ENCODE measurements at places on chromosomes 2 and 18.

GRCh38 chr2:16821692-16822091 is 156.1 kb upstream of the CYRIA start:
- no peak for DNase-seq

- DNase-seq, result no peak
These were observed 4.5 kb downstream of the NDUFV2 start for GRCh38 chr18:9106800-9107584.

DNA sequence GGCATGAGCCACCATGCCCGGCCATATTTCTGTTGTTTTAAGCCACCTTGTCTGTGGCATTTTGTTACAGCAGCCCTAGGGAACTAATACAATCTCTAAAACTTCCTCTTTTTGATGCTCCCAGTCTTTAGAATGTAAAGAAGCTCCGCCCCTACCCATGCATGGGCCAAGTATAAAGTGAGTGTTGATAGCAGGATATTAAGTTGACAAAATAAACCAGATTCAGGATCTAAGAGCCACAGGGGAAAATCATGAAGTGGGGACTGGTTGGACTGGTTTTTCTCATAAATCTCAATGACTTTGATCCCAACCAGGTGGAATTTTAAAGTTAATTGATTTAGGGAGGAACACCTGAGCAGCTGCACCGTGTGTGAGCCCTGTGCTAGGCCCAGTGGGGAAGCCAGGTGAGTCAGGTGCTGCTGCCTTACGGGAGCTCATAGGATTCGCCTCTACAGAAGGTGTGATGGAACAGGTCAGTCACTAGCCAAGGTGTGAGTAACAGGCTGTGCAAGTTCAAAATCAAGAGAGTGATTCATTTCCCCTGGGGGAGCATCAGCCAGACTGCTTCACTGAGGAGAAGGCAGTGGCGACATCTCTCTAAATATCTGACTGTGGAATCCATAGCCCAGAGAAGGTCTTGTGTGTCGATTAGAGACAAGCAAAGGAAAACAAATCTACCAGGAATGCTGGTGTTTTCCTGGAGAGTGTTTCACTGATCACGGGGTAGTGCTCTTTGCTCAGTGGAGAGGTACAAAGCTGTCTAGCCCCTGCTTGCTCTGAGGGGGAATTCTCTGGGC is 63.0 kb upstream of the MSH2 start:
- DNase-seq, result no peak

DNA sequence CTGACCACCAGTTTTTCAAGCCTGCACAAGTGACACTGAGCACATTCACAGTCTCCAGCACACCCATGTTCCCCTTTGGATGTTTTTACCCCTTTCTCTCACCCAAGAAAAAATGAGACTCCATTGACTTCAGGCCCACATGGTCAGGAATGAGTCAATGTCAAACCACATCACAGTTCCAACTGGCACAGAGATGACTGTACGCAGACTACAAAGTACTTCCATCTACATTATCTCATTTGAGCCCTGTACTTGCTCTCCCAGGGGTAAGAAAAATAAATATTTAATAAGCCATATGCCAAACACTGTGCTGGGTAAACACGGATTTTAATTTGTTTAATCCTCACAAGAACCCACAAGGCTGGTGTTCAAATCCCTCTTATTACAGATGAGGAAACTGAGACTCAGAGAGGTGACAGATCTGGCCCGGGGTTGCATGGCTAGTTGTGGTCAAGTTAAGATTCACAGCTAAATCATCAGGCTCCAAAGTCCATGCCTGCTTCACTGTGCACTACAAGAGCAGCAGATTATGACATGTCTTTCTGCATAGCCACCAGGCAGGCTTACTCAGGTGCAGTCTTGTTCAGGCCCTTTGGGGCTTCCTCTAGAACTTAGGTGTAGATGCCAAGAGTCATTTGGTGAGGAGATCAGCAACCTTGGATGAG is 106.1 kb downstream of the TXNL1 start:
- DNase-seq, result no peak

GRCh38 chr2:105325389-105325963 is 4.1 kb downstream of the TGFBRAP1 start:
- DNase-seq, result no peak

DNA sequence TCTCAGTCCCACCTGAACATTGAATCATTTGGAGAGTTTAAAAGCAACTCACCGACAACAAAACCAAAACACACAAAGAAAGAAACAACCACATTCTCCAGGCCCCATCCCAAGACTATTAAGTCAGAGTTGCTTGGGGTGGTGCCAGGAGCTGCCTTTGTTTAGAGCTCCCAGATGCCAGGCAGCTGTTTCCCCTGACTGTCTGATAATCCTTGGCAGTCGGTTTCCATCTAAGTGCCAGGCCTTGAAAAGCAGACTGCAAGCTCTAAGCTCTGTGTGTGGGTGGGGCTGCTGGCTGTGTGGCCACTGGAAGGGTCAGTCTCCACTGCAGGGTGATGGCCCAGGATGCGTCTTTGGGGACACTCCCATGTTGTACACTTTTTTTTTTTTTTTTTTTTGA is 255.3 kb upstream of the AGAP1 start:
- no peak for DNase-seq

DNA sequence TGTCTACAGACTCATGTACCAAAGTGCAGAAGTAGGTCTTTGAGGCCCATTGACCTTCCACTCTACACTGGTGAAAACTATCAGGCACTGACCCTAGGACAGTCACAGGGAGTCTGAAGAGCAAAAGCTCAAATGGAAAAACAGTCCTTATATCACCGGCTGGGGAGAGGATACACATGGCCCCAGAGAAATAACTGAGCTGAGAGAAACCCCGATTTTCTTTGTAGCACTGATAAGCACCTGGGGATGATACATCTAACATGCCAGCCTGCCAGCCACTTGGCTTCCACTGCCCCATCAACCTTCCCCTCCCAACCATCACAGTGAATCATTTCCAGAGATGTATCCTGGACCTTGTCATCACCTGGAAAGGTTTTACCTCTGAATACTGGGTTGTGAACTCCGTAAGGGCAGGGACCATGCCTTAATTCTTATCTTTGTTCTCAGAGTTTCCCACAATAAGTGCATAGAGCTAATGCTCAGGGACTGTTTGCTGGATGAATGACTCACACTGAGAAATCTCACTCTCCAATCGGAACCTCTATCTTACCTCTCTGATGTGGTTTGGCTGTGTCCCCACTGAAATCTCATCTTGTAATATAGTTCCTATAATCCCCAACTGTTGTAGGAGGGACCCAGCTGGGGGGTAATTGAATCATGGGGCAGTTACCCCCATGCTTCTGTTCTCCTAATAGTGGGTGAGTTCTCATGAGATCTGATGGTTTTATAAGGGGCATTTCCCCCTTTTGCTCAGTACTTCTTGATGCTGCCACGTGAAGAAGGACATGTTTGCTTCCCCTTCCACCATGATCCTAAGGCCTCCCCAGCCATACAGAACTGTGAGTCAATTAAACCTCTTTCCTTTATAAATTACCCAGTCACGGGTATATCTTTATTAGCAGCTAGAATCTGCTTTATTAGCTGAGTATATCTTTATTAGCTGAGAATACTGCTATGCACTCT is 37.1 kb downstream of the EVA1A start:
- no peak for DNase-seq

DNA sequence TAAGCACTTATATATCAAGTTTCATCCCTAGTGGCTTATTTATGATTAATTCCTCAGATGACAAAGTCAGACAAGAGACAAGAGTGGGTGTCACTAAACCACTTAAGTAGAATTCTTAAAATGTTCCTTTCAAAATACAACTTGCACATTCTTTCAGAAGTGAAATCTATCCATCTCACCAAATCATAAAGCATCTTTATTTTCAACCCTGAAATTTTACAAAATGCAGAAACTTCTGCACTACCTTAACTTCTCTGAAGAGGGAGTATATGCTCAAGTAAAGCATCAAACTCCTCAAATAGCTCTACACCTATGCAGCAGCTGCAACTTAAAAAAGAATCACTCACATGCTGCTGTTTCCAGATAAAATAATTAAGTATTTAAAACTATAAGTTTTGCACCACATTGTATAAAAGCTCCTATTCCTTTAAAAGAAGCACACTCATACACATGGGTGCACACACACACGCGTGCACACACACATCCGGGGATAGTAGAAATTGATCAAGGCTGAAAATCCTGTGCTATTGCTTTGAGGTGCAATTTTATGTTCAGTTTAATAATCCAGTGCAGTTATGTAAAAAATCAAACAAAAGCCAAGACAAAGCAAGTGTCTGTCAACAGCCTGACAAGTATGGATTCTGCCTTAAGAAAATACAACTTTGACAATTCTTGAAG is 244.5 kb downstream of the TCF4 start:
- DNase-seq, result no peak

GRCh38 chr18:9704233-9705118 is 3.6 kb upstream of the RAB31 start:
- DNase-seq, result no peak

- no peak for DNase-seq
These were observed 47.1 kb downstream of the PRKCE start for GRCh38 chr2:45698554-45698953.

DNA sequence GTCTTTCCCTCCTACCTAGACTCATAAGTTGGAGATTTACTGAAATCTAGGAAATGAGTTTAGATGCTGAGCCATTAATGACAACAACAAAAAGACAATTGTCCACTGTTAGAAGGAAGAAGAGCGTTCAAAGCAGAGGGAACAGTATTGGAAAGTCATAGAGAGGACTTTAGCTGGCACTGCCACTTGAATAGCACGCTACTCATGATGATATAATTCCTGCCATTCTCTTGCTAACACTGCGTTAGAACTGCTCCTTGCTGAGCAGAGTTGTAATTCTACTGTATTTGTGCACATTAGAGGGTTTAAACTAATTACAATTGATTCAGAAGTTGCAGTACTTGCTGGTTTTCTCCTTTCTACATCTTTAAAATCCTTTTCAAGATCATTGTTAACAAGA is 9.0 kb upstream of the AFTPH start:
- no peak for DNase-seq

DNA sequence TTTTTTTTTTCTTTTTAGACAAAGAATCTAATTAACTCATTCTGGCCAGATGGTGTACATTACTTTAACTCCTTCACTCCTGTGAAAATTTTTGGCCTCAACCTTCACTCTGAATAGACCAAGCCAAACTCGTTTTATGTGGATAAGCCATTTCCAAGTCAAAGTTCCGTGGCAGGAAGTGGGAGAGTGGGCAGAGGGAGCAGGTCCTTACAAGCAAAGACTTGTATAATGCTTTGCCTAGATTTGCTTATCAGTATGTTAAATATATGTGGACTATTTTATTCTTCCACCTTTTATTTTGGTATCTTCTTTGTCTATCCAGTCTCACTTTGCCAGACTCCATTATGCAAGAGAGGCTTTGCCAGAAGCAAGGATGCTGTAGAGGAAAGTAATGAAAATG is 178.1 kb upstream of the TNP1 start:
- no peak for DNase-seq
